Kidney epithelial cell (primary cell): ENCODE measurements at places on chromosomes 4 and X.

- no peak for DNase-seq
Measured at GRCh38 chr4:9996319-9997110, 24.8 kb downstream of the SLC2A9 start.

- DNase-seq, result no peak
Measured at GRCh38 chrX:133215017-133215416, 3.1 kb downstream of the TFDP3 start.

GRCh38 chrX:96372313-96373046 is 312.2 kb upstream of the DIAPH2 start:
- DNase-seq, result no peak

GRCh38 chr4:152723236-152723635 is 43.4 kb upstream of the TMEM154 start:
- DNase-seq, result no peak
